Psoas muscle (tissue), 8 donors: ENCODE measurements at places on chromosomes 7 and 10. TPM values are rescaled to one million over a fixed set of nuclear protein-coding genes. Genes with fewer than 3 reads are reported as not detected.

DNA sequence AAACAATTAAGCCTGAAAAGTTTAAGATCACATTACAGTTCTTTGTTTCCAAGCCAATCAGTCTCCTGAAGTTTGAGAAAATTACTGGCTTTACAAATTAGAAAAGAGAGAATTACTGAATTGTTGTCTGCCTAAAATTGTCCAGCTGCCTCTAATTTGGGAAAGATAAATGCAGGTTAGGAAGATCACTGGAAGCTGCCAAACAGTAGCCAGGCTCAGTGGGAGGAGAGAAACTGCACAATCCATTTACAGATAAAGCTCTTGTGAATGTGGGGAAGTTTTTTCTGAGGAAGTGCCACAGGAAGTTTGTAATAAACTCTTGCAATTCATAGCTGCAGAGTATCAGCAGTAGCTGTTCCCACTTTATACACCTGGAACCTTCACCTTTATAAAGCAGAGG, 100.7 kb downstream of the IQUB start:
- no peak for DNase-seq

DNA sequence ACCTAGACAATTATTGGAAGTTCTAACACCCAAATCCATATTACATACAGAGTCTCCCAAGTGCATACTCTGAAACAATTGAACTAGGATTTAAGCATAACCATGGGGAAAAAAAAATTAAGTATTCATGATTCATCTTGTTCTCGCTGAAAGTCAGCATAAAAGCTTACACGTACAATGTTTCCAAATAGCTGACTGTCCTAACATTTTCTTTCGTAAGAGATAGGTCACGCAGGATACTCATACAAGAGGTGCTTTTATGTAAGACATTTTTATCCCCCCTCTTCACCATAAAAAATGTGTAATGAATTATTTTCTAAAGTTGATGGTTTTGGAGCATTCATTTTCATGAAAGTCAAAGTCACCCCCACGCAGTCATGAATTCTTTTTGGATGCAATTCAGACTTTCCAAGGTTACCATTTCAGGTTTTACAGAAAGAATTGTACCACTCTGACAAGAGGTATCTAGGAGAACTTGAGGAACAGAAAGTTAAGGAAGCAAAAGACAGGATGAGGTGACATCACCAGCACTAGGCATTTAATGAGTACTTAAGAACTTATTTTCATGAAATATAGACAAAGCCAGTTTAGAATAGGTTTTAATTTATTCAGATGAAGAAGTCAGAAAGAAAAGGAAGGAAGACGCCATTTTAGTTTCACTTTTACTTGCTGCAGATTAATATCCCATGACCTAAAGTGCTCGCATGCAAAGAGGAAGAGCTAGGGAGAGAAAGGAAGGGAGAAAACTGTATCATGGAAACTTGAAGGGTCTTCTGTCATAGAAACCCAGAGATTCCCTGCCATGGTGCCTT, 55.8 kb downstream of the TMEM26 start:
- DNase-seq: no peak

- DNase-seq: no peak
These were observed 41.7 kb downstream of the FKBP6 start for GRCh38 chr7:73369622-73370021.

ELN gene
- polyA plus RNA-seq: 10.6 TPM

GRCh38 chr10:87872828-87873227, 9.4 kb downstream of the PTEN start:
- DNase-seq: no peak

DNA sequence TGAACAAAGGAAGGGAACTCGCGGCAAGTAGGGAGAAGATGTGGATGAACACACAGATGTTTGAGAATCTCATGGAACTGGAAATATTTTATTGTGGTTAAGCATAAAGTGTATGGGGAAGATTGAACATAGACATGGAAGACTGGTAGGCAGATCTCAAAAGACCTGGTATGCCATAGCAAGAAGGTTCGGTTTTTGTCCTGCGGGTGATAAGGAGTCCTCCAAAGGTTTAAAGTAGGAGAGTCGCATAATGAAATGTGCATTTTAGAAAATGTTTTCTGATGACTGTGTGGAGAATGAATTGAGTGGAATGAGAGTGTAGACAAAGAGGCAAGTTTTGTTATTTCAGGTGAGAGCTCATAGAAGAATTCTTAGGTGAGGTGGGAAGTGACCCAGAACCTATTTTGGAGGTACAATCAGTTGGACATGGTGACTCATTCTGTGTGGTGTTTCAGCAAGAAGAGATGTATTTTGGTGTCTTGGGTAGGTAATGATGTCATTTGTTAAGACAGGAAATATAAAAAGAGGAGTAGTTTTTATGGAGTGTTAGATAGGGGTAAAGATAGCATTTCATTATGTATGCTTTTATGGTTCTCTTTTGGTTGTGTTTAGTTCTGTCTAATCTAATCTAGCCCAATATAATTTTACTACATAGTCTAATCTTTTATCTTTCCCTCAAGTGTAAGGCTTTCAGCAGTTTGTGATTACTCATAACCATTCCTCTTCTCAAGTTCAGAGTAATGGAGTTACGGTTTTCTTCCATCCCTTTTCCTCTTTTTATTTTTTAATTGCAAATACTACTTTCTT, 239.2 kb downstream of the EXOC4 start:
- DNase-seq: no peak

- no peak for DNase-seq
These were observed 124.2 kb downstream of the GNAT3 start for GRCh38 chr7:80387634-80388193.

EPDR1 gene
- 18.8 TPM for polyA plus RNA-seq
